Activated T-helper 1 cell treated with Interleukin-2 at 50 U/mL for 16 hours (primary cell): ENCODE measurements at places on chromosomes 5 and 9.
A peak's percentile ranks its signal among the peaks of the same experiment; 100 is the strongest.

GRCh38 chr9:29100762-29101161 lies 1527.5 kb upstream of the C9orf72 start:
- no peak for DNase-seq

DNA sequence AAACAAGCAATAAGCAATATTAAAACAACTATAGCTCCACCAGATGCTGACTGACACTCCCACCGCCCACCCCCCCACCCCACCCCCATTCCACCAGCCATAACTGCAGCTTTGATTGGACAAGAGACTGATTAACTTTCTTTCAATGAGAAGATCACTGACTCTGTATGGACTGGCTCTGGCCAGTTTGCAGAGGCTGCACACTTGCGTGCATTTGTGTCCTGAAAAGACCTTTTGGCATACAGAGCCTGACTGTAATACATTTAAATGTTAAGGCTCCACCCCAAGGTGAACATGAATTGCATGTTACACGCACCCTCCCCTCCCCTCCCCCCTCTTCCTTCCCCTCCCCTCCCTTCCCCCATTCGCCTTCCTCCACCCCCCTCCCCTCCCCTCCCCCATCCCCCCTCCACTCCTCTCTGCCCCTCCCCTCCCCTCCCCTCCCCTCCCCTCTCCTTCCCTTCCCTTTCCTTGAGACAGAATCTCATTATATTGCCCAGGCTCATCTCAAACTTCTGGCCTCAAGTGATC lies 31.1 kb downstream of the FGD3 start:
- DNase-seq, result no peak

- no peak for DNase-seq
Observed at GRCh38 chr9:35490155-35490909, 421 bp downstream of the RUSC2 start.

GRCh38 chr9:40884072-40884901 lies 244.2 kb downstream of the FOXD4L6 start:
- DNase-seq, result no peak

GRCh38 chr9:136678034-136678433 lies 9.2 kb downstream of the AGPAT2 start:
- DNase-seq, result no peak

DNA sequence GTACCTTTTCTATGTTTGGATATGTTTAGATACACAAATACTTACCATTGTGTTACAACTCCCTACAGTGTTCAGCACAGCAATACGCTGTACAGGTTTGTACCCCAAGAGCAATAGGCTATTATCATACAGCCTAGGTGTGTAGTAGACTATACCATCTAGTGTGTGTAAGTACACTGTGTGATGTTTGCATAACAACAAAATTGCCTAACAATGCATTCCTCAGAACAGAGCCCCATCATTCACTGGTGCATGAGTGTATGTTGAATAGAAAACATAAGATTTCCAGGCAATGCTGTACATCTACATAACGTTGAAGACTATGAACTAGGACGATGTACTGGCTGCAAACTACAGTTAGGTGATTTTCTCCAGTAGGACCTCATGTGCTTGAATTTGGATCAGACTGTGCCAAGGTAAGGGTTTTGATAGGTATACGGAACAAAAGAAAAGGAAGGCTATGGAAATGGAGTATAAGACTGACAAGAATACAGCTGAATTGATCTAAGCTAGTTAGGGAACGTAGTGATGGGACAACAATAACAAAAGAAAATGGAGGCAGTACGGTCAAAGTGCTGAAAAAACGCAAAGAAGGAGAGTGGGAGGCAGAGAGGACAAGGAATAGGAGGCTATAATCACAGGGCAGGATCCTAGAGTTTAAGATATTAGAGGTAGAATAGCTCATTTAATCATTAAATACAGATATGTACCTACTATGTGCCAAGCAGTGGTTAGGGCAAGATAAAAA lies 46.9 kb downstream of the FNIP1 start:
- no peak for DNase-seq

DNA sequence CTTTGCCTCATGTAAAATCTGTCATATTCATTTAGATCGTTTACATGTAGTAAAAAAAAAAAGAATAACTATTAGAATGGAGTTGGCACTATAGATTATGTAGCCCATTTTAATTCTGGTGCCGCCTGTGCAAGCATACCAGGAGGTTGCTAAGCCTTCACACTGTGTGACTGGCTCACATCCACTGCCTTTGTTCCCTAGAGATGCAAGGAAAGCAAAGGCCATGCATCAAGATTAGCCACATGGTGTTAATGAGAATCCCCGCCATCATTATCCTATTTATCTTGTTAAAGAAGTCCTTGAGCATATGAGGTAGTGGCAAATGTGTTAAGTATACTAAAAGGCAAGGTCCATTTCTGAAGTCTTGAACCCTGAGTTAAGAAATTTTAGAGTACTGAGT lies 279.6 kb downstream of the RFX3 start:
- no peak for DNase-seq

DNA sequence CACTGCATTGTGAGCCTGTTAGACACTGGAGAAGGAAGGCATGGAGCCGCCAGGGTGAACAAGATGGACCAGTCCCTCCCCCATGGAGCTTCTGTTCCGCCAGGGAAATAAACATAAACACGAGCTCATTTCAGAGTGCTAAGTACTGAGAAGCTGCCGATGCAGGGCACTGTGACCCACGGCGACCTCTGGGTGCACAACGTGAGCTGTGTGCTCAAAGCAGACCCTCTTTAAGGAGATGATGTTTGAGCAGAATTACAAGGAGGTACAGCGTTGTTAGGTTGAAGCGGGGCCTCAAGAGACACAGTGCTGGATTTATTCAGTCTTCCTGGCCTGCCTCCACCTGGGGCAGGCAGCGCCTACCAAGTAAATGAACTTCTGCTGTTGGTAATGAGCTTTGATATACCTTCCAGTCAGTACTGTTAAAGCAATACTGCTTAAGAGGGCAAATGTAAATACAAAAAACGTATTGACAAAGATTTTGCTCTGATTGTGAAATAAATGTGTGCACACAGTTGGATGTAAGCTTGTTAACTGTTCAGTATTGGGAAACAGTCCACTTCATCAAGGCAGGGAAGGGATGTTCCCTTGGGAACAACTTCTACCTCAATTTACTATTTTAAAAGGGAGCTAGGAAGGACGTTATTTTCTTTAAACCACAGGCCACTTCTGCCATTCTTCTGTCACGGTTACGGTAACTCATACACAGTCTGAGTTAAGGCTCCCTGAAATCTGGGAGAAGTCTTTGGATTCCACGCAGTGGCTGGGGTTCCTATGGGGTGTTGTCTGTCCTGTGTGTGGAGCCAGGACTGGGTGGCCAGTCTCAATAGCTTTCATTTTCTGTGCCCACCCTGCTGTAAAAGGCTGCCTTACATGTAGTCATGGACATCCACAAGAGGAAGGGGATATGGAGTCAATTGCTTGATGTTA lies 48.9 kb upstream of the DMRT1 start:
- no peak for DNase-seq

DNA sequence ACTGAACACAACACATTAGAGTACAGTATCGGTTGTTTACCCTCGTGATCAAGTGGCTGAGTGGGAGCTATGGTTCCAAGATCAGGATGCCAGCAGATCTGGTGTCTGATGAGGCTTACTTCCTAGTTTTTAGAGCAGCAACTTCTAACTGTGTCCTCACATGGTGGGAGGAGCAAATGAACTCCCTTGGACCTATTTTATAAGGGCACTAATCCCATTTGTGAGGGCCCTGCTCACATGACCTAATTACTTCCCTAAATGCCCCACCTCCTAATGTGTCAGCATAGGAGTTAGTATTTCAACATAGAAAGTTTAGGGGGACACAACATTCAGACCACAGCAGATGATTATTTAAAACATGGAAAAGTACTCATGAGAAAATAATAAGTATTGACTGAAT lies 111.8 kb downstream of the GCNT1 start:
- no peak for DNase-seq

GRCh38 chr9:137023583-137023991 lies 4.5 kb downstream of the ABCA2 start:
- no peak for DNase-seq

DNA sequence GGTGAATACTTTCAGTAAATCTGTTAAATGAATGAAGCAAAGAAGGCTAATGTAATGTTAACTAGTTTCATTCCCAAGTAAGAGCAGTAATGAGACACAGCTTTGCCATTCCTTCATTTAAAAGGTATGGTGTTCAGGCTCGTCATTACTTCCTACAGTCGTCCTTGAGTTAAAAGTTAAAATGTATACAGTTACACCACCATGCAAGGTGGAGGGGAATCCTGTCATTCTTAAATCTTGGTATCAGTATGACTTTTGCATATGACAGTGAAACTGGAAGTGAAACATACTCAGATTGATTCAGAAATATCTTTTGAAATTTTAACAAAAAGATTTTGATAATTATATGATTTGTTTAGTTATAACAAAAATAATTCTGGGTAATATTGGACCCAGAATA lies 25.9 kb downstream of the MTRR start:
- DNase-seq, result no peak

GRCh38 chr5:3265131-3265885 lies 330.3 kb upstream of the IRX1 start:
- no peak for DNase-seq

DNA sequence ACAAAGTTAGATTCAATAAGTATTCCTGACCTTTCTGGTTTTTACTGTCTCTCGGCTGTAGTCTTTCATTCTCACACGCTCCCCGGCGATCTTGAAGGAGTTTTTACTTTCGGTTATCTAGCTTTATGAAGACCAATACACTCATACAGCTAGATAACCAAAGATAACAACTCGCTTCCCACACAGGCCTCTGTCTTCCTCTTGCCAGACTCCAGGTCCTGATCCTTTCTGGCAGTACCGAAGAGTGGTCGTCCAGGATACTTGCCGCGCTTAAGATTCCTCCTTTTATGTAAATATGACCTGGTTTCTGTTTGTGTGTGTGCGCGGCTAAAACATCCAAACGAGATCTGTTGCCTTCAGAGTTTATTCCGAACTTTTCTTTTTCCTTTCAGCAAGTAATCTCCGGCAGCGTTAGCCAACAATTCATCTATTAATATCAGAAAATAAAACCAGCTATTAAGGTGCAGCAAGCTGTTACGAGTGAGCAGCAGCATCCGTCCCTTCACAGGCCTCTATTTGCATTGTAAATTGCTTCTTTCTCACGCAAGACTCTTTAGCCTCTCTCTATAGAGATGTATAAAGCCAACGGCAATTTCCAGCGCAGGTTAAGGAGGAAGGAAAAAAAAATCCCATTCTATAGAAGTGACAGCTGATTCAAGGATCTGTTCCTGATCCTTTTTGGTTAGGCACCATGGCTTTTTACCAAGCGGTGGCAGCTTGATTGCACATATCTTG lies 216.1 kb downstream of the MEF2C start:
- DNase-seq, result no peak

DNA sequence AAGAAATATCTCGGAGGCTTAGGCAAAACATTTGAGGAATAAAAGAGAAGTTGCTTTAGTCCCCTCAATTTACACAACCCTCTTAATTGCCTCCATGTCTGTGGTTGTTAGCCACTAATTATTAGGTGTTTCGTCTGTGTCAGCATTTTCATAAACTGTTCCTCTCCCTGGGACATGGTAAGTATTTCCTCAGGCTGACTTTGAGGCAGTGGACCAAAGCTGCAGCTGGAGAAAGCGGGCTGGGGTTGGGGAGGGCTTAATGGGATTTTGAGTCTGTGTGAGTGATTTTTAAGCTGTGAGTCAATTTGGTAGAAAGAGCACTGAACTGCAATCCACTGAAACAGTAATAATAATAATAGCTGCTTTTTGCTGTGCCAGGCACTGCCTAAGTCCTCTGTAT lies 13.0 kb upstream of the TTC1 start:
- no peak for DNase-seq

- DNase-seq, result no peak
Observed at GRCh38 chr9:113380869-113381378, 4.1 kb upstream of the HDHD3 start.

DNA sequence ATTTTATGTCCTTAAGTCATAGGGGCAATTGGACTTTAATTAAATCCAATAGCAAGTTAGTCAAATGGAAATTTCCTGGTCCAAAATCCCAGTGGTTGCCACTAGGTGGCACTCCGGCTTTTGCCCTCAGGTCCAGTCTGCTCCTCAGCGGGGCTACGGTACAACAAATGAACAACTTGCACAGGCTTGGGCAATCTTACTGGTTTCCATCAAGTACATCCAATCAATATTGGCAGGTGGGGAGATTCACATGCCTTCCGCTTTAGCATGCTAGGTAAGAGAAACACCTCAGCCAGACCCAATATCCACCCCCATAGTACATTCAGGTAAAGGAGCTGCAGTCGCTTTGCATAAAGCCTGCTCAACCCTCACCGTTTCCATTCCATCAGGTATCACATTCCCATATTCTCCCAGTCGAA lies 6.3 kb upstream of the MXD3 start:
- DNase-seq, result peak; percentile 53

DNA sequence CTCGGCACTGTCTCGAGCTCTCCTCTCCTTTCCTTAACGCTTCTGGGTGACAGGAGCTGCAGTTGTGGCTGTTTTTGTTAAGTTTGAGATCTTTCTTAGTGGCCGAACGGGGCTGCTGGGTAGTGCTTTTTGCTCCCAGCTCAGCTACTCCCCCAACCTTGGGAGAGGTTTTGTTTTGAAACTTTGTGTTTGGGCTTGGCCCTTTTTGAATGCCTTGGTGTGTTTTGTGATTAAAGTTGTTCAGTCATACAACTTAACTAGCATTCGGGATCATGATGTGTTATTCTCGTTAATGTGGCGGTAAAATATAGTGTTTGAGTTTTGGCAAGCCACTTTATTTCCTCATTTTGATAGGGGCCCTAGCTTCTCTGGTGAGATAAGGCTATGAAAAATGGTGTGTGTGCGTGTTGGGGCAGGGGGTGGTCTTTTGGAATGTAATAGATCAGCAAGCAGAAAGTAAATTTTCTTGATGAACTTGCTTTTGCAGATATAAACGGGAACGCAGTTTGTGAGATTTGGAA lies 1.1 kb downstream of the KDM3B start:
- DNase-seq, result no peak

DNA sequence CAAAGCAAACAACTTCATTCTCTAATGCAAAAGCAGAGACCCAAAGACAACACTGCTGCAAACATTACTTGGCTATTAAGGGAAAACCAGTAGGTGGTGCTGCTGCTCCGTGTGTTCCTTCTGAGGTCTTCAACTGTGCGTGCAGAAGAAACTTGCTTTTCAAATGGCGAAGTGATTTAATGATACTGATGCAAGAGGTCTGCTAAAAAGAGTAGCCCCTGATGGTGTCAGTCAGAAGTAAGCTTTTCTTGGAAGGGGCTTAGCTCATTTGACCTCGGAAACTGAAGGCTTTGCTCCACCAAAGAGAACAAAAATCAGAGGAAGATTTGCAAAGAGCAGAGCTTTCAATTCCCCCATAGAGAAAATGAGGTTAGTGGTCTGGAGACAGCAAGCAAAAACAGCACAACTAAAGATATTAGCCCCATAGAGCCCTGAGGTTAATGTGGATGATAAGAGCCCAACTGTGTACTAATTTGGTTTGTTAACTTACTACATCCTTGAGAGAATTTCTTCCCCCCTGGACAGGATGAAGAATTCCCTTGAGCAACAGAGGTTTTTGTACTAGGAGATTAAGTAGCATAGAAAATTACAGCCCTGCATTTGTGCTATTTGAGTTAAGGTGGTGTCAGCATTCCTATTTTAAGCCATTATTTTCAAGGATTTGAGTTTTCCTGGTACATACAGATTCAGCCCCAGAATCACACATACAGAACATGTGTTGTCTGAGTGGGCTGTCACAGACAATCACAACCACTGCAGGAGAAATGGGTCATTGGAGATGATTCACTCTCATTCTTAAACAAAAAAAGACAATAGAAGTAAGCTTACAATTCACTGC lies 153.2 kb upstream of the C9orf72 start:
- DNase-seq, result no peak
